H1 (cell line): ENCODE measurements at places on chromosomes 13 and 19.

GRCh38 chr13:43664700-43665191 lies 122.0 kb downstream of the ENOX1 start:
- DNase-seq: no peak

- no peak for DNase-seq
These were observed 74.8 kb upstream of the ZNF835 start for GRCh38 chr19:56746367-56746766.

- DNase-seq: no peak
These were observed 23.3 kb downstream of the ZNF787 start for GRCh38 chr19:56097776-56098175.

DNA sequence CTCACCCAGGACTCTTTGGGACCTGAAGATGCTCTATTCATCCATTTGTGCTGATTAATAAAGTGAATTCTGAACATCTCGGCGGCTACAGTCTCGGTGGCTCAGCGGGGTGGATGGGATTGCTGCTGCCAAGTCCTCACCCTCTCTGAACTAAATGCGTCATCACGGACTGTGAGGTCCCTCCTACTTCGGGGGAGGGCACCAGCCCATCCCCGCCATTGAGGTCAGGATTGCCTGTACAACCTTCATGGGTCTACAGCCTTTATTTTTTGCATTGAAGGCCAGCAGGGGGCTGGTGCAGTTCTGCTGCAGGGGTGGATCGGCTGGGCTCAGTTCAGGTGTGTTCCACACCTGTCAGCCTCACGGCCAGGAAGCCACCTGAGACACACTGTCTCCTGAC lies 181.8 kb downstream of the COL4A1 start:
- no peak for DNase-seq

GRCh38 chr19:1469255-1470054 lies 9.6 kb downstream of the C19orf25 start:
- DNase-seq: no peak

GRCh38 chr19:277131-277530 lies 14.1 kb downstream of the PLPP2 start:
- no peak for DNase-seq

DNA sequence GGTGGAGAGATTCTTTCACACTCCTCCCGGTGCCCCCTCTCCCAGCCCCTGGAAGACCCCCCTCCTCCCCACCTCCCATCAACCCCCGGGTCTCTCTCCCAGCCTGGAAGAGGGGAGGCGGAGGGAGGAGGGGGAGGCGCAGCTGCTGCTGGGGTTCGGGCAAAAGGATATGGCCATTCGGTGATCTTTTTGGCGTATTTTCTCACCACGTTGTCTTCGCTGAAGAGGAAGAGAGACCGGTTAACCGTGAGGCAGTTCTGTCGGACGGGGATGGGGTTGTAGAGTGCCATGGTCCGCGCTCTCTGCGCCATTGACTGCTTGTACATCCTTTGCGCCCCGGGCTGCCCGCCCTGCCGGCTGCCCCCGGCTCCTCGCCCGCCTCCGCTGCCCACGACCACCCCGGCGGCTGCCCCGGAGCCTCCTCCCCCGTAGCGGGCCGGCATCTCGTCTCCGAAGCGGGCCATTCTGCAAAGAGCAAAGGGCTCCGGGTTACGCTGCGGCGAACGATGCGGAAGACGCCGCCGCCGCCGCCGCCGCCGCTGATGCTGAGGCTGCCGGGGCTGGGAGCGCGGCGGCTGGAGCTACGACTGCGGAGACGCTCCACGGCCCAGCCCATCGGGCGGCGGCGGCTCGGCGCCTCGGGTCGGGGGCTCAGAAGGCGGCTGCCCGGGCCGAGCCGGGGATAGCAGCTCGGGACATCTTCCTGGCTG lies 363 bp downstream of the CACNA1A start:
- no peak for DNase-seq

- no peak for DNase-seq
These were observed 5.3 kb upstream of the PTPRS start for GRCh38 chr19:5345895-5346386.

GRCh38 chr13:73998631-73999030 lies 135.6 kb downstream of the KLF12 start:
- DNase-seq: no peak

DNA sequence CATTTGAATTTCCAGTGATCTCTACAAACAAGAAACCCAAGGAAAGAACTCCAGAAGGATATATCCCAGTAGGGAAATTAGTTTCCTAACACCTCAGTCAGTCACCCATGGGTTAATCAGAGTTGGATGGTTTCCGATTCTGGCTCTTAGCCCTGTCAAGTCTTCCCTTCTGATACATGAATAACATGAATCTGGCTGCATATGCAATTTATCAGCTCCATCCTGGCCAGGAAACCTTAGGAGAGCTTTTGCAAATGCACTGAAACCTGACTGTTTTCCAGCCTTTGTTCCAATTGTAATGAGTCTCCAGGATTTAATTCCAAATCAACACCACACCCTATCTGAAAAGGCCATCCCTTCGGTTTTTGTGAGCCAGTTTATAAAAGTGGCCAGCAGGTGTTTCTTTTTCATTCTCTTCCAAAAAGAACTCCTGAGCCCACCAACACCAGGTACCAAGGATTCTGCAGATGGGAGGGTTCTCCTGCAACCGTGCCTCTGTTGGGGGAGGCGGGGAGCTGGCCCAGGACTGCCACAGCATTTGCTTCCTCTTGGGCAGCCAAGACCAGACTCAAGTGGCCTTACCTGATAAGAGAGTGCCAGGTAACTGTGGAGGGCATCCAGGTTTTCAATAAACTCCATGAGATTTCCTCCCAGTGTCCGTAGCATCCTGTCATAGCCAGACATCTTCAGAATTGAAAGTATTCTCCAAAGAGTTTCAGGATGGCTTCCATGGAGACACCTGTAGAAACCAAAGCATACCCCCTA lies 77.5 kb downstream of the C13orf42 start:
- DNase-seq: peak; percentile 30

DNA sequence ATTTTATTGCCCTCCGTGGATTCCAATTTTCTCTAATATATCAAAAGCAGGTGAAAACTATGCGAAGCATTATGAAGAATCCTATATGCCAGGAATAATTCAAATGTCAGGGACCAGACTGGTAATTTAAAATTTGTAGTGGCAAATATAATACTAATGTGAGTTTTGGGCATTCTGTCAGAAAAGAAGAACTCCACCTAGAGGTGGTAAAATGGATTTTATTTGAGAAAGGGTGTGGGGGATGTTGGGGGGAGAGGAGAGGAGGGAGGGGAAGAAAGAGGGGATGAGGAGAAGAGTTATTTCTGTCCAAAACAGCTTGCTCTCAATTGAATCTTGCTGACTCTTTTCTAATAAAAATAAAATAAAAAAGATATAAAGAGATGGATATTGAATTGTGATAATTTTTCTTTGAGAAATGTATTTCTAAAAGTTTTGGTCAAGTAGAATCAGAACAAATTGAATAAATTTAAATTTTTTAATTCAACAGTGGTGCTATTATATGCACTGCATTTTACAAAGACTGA lies 929.3 kb upstream of the SLITRK5 start:
- DNase-seq: no peak

GRCh38 chr13:32427852-32428580 lies at the start of gene N4BP2L1:
Gene N4BP2L1, minus strand, starts transcription at chr13:32428130. Its CDS starts 48 bp downstream, at chr13:32428082.
- DNase-seq: no peak

DNA sequence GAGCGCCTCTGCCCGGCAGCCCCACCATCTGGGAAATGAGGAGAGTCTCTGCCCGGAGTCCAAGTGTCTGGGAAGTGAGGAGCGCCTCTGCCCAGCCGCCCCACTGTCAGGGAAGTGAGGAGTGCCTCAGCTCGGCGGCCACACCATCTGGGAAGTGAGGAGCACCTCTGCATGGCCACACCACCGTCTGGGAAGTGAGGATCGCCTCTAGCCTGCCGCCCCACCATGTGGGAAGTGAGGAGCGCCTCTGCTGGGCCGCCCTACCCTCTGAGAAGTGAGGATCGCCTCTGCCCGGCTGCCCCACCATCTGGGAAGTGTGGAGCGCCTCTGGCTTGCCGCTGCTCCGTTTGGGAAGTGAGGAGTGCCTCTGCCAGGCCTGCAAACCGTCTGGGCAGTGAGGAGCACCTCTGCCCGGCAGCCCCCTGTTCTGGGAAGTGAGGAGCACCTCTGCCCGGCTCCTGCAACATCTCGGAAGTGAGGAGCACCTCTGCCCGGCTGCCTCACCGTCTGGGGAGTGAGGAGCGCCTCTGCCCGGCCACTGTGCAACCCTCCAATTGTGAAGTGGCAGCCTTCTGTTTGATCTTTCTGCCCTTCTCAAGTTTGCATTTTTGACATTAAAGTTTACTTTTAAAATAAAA lies 60.8 kb upstream of the CEACAM21 start:
- no peak for DNase-seq

GRCh38 chr13:73401769-73402168 lies 343.0 kb downstream of the KLF5 start:
- DNase-seq: no peak

- peak; percentile 14 for DNase-seq
These were observed 361.8 kb upstream of the ZNF507 start for GRCh38 chr19:31983647-31984046.

DNA sequence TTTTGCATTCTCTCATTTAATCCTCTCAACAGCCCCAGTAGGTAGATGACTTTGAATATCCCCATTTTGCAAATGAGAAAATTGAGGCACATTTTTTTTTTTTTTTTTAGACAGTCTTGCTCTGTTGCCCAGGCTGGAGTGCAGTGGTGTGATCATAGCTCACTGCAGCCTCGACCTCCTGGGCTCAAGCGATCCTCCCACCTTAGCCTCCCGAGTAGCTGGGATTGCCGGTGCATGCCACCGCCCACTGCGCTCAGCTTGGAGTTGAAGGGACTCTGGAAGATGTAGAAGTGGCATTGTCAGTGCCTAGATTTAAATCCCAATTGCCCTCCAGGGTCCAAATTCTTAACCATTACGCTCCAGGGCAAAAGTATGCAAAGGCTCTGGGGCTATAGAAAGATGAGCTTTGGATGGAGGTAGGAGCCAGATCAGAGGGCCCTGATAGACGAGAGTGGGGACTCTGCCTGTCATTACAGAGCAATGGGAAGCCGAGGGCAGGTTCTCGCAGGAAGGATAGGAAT lies 813 bp upstream of the MCOLN1 start:
- DNase-seq: no peak

- DNase-seq: peak; percentile 33
These were observed 92.7 kb downstream of the ATP11A start for GRCh38 chr13:112782429-112783010.

- DNase-seq: peak; percentile 72
These were observed 4.5 kb upstream of the ARHGAP35 start for GRCh38 chr19:46856062-46857022.

GRCh38 chr19:6233827-6234511 lies 45.8 kb downstream of the MLLT1 start:
- no peak for DNase-seq

GRCh38 chr19:30679789-30680188 lies 307.6 kb downstream of the ZNF536 start:
- DNase-seq: no peak

GRCh38 chr19:18265582-18265981 lies 8.7 kb downstream of the IQCN start:
- no peak for DNase-seq

DNA sequence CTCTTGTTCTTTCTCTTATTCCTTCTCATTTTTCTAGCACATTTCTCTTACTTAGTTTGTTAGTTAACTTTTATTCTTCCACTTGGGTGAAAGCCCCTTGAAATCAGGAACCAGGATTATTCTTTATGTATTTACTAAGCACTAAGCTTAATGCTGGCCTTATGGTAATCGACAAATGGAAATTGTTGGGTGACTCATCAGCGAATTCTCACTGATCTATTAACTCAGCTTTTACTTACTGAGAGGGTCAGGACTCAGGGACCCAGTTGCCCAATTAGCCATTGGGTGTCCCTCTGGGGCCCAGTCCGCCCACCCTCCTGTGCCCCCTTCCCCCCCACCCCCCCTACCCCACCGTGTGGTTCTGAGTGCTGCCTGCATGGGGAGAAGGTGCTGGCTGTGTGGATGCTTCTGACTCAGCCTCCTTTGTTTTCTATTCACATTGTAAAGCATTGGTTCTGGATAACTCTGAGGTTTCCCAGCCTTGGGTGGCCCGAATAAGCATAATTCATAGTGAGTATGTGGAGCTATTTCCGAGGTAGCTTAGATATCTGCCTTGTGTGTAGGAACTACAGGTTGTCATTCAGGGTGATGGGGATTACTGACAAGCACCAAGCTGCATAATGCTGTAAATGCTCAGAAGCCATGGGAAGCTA lies 240.9 kb downstream of the FGF9 start:
- DNase-seq: no peak

DNA sequence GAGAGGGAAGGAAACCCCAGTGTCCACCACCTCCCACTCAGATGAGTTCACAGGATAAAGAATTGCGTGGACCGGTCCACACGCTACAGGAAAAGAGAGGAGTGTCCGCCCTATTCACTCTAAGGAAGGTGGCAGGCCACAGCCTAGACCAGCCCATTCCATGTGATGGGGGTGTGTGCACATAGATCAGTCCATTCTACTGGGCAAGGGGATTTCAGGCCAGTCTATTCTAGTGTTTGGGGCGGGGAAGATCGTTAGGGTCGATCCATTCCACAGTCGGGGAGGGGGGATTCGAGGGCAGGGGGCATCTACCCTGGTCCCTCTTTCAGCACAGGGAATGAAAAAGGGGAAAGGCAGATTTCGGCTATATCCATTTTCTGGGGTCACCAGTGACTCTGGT lies 7.8 kb downstream of the FIZ1 start:
- DNase-seq: no peak

DNA sequence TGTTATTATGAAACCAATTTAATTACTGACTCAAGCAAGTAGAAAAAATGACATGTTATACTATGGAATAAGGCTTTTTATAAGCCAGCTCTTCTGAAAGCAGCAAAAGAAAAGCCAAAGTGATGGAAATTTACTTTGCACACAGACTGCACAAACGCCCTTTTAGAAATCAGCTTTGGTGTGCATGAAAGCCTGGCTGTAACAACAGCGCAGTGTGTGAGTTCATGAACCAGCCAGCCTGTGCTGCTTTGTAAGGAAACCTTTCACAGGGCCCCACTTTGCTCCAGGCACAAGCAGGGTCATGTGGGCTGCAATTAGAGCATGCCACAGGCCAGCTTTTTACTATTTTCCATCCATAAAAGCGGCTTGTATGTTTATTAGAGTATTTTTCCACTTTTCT lies 13.6 kb upstream of the IFT88 start:
- DNase-seq: no peak

GRCh38 chr19:35120492-35120891 lies 4.9 kb downstream of the FXYD3 start:
- no peak for DNase-seq

DNA sequence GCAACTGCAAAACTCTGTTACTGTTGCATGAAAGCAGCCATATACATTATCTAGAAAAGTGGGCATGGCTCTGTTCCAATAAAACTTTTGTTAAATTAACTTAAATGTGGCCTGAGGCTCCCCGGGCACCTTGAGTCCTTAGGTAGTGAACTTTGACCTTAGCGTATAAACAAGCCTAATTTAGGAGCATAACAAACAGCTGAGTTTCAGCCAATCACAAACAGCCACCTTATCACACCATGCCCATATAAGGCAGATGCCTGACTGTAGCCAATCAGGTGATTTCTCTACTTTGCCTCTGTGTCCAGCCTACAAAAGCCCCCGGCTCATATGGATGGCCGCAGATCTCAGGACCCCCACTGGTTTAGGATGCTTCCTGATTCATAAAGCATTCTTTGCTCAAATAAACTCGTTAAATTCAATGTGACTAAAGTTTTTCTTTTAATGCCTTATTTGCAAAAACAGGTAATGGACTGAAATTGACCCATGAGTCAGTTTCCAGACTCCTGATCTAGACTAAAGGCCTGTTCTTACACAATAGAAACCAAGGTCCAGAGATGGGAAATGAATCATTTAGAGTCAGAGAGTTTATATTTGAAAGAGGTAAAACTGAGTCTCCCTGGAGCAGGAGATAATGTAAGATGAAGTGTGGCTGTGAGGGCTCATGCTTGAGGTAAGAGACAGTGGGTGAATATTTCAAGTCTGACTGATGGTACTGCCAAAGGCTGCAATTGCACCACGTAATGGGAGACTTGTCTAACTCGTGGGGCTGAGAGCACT lies 130.2 kb downstream of the FGF9 start:
- DNase-seq: no peak
